ENCODE measurements at places on chromosomes 2 and 18.

- DNase-seq = no peak
Measured at GRCh38 chr2:223500709-223501108, 101.5 kb downstream of the SCG2 start.

- no peak for DNase-seq
Measured at GRCh38 chr2:20034218-20034617, 17.2 kb downstream of the LAPTM4A start.

- DNase-seq = no peak
Measured at GRCh38 chr2:181165199-181165868, 184.9 kb downstream of the UBE2E3 start.

DNA sequence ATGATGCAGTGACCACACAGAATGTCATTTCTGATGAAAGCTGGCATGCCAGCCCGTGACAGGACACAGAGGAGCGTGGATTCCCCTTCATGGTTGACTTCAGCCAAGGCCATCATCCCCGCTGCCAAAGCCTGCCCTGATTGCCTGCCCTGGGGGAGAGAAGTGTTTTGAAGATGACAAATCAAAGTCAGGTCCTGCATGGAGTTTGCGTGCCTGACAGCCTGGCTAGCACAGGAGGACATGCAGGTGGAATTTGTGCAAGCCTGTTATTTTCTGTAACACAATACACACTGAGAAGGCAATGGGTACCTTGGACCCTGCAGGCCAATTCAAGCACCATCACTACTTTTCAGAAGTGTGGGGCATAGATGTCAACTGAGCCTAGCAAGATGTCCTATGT lies 5.4 kb upstream of the IL1R2 start:
- no peak for DNase-seq

DNA sequence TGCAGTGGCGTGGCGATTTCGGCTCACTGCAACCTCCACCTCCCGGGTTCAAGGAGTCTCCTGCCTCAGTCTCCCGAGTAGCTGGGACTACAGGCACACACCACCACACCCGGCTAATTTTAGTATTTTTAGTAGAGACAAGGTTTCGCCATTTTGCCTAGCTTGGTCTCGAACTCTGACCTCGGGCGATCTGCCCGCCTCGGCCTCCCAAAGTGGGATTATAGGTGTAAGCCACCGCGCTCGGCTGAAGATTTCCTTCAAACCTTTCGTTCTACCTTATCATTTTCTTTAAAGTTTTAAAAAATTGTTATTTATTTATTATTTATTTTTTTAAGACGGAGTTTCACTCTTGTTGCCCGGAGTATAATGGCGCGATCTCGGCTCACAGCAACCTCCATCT lies 979 bp upstream of the WDR43 start:
- no peak for DNase-seq

DNA sequence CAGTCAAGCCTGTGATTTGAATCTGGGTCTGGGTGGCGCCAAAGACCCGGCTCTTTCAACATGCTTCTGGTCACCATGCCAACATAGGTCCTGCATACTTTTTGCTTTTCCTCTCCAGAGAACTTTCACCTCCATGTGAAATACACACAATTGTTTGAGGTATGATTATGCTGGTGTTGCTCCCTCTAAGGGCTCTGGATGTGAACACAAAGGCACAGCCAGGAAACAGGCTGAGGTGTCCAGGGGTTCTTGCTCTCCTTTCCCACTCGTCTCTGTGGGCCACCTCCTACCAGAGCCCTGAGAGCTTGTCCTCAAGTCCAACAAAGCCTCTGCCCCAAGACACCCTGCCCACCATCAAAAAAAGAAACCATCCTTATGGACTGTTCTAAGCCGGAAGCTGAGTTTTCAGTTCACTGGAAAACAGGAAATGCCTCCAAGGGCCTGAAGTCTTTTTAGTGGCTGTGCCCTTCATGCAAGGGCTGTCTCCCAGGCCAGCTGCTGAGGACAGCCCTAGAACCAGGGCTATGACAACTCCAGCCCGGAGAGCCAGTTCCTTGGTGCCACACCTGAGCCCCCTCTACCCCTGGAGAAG lies 100.2 kb upstream of the EPAS1 start:
- DNase-seq = no peak
